ENCODE measurements at places on chromosomes 1 and 21.

DNA sequence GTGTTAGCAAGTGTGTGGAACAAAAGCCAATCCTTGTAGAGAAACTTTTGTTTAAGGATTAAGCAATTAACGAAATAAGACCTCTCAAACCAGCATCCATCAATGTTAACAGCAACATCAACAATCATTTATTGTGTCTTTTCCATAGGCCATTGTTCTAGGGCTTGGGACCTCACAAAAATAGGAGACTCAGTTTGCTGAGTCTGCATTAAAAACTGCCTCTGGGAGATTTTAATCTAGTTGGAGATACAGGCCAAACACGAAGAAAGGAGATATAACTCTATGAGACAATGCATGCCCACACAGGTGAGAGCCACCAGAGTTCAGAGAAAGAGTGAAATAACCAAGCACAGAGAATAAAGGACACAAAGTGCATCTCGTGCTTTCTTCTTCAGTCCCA lies 14.4 kb upstream of the SELP start:
- no peak for DNase-seq

- no peak for DNase-seq
Observed at GRCh38 chr1:78003070-78003746, 1.5 kb upstream of the DNAJB4 start.

GRCh38 chr1:216223486-216223885 lies 199.8 kb downstream of the USH2A start:
- no peak for DNase-seq

DNA sequence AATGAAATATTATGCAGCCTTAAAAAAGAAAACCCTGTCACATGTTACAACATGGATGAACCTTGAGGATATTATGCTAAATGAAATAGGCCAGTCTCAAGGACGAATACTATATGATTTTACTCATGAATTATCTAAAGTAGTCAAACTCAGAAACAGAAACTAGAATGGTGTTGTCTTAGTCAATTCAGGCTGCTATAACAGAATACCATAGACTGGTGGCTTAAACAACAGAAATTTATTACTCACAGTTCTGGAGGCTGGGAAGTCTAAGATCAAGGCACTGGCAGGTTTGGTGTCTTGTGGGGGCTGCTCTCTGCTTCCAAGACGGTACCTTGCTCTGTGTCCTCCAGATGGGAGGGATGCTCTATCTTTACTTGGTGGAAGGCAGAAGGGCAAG lies 113.8 kb upstream of the DNAH14 start:
- no peak for DNase-seq

- no peak for DNase-seq
Observed at GRCh38 chr1:111193712-111194480, 6.5 kb downstream of the DENND2D start.

GRCh38 chr1:220139966-220140365 lies 46.0 kb downstream of the IARS2 start:
- DNase-seq: no peak

- no peak for DNase-seq
Observed at GRCh38 chr1:110038271-110038670, 3.8 kb downstream of the STRIP1 start.

- no peak for DNase-seq
Observed at GRCh38 chr1:52531249-52531872, 21.5 kb downstream of the TUT4 start.
